Mesenteric fat pad (tissue), 1 donor: ENCODE measurements at places on chromosomes 7 and 10. TPM values are rescaled to one million over a fixed set of nuclear protein-coding genes. Genes with fewer than 3 reads are reported as not detected.

Gene ADCY1
- total RNA-seq = 3.3 TPM

- DNase-seq = no peak
Measured at GRCh38 chr10:76049581-76050290, 618.3 kb downstream of the LRMDA start.

DNA sequence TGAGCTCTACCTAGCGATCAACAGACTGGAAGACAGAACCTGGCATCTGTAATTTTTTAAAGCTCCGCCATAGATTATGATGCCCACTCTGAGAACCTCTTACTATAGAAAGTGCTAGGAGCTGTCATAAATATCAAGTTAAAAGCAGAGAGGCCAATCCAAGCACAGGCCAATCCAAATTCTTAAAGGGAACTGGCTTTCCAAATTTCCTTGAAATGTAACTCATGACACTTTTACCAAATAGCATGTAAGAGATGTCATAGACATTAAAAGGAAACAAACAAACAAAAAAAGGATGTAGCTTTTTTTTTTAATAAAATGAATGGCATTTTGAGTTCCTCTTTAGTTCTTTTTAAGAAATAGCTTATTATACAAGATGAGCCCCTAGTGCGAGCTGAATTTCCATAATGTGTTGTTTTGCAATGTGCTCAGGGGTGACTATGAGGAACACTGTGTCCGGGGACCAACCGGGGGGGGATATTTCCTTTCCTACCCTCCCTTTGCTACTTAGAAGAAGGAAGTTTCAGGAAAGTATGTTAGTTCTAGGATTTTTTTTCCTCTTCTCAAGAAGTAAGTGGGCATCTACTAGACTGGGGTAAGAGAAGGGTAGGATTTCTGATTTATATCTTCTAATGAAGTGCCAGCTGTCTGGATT, 23.7 kb upstream of the MRC1 start:
- no peak for DNase-seq

Gene AS3MT
- total RNA-seq = 2.1 TPM

GRCh38 chr7:70120851-70121250, 522.6 kb downstream of the AUTS2 start:
- no peak for DNase-seq

Gene DUS4L
- 4.3 TPM for total RNA-seq
